H1 (cell line): ENCODE measurements at places on chromosomes 3 and 15. TPM values are rescaled to one million over a fixed set of nuclear protein-coding genes. Genes with fewer than 3 reads are reported as not detected.

- peak; percentile 94 for DNase-seq
These were observed 20.6 kb upstream of the EPHB3 start for GRCh38 chr3:184540777-184541681.

- DNase-seq: no peak
These were observed 172.7 kb upstream of the TP63 start for GRCh38 chr3:189458528-189458927.

DNA sequence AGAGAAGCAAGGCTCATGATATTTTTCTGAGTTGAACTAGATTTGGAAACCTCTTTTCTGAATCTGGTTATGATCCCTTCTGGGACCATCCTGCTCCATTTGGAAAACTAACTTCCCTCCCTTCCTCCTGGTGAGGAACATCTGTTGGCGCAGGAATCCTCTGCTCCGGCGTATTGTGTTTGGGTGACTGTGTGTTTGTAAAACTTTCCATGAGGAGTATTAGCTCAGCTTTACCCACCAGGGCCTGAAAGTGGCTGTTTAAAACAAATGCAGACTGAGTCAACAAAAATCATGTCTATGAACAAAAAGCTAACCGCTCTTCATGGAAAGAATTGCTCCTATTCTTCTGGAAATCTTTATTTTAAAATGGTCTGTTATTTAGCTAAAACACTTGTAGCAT is 17.7 kb downstream of the STARD9 start:
- no peak for DNase-seq

GRCh38 chr15:84982301-84982920 is 755 bp downstream of the PDE8A start:
- no peak for DNase-seq

DNA sequence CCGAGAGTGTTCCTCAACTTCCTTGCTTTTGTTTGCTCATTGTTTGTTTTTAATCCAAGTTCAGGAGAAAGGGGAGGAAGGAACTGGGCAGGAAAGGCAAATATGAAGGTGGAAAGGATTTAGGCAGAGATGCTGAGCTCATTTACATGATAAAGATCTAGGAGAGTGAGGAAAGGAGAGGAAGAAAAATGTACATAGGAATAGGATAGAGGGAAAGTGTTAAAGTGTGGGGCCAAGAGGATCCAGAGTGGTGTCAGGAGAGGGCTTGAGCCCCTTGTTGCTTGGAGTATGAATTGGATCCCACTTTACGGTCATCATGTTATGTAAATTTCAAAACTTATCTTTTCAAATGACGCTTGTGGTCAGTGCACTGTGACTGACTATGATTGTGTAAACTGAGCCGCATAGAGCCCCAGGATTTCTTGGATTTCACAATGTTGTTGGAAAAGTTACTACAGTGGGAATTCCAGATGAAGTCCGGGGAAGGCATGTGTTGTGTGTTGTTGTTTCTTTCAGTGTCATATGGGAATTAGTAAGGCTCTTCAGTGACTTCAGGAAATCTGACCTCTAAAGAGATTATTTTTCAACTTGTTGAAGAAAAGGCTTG is 15.0 kb upstream of the PLD1 start:
- no peak for DNase-seq

DNA sequence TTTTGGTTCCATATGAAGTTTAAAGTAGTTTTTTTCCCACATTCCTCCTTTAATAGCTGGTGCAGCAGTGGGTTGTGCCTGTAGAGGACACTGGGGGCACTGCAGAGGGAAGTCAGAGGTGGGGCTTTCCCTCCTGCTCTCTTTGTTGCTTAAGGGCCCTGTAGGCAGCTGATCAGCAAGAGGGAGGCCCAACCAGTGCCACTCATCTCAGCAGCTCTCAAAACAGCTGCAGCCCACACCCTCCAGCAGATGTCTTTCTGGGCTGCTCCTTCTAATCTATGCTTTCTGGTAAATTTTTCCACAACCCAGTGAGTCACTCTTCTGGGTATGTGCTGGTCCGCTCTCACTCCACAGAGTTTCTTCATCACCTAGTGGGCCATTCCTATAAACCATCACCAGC is 263.8 kb downstream of the FEZF2 start:
- no peak for DNase-seq

DNA sequence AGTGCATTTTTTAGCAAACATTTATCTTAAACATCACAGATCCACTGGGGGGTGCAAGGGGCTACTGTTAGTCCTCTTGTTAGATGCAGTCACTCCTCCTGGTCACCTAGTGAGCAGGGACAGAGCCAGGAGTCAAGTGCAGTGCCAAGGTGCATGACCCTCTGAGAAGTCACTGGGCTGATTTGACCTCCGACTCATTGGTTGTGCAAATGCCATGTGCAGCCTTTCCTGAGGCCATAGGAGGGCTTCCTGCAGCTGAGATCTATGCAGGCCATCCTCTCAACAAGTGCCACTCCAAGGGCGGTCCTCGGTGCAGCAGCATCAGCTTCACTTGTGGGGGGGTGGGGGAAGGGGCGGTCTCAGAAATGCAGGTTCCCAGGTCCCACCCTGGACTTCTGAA is 60.2 kb downstream of the GPD1L start:
- DNase-seq: no peak

DNA sequence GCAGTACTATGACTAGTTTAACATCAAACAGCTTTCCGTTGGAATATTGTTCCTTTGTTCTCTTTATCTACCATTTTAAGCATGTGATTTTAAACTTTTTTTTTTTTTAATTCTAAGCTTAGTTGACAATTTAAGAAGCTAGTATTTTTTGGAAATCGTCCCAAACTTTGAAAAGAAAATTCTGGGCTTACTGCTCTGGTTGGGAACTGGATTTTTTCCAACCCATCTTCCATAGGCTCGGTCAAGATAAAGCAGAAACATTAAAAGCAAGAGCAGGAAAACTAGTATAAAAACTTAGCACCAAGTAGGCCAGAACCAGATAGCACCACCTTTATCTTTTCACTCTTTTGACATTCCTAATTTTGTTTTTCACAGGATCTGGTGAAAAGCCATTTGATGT is 49.9 kb downstream of the TSC22D2 start:
- DNase-seq: no peak

DNA sequence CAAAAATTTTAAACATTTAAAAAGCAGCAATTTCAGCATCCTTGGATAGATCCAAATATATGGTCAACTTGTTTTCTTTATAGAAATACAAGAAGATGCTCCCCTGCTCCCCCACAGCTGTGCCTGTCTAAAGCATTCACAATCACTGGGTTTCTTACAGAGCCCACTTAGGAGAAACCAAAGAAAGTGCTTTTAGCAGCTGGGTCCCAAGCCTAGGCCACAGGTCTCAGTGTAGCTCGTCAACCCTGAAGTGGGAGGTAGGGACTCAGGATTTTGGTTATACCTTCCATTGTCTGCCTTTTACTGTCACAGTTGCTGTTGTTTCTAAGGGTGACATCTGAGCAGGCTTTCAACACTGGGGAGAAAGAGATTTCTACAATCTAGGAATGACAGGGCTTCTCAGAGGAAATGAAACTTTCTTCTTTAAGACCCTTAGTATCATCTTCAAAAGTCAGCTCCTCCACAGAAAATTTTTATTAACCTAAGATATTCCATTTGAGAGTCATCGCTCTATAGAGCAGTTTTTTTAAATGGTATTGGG is 199.3 kb upstream of the CMC1 start:
- DNase-seq: no peak

DNA sequence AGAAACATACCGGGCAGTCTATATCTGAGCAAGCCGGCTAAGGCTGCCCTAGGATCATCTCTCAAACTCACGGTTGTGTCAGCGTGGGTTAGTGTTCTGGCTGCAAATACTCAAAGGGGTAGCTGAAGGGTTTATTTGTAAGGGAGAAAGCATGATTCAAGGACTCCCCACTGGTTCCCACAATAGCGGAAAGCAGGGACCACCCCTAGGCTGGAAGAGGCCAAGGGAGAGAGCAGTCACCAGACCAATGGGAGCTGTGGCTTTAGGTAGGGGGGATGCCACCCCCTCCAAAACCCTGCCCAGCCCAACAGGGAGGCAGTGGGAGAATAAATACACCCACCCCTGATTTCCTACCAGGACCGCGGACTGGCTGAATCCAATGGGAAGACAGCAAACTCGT is 7.3 kb upstream of the LMCD1 start:
- no peak for DNase-seq

DNA sequence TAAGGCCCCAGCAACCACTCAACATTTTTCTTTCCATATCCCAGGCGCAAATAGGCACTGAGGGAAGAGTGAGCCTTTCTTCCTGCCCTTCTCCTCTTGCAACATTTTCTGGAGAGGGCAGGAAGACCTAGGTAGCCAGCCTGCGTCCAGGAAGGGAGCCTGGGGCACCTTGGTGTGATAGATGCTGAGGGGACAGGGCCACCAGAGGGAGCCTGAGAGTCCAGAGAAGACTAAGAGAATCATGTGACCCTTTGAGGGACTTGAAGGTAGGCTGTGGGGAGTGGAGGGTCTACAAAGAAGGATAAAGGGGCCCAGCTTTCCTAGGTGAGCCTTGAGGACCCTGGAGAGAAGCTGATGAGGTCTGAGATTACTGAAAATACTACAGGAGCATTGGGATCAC is 346.6 kb downstream of the CNTN6 start:
- DNase-seq: peak; percentile 13

DNA sequence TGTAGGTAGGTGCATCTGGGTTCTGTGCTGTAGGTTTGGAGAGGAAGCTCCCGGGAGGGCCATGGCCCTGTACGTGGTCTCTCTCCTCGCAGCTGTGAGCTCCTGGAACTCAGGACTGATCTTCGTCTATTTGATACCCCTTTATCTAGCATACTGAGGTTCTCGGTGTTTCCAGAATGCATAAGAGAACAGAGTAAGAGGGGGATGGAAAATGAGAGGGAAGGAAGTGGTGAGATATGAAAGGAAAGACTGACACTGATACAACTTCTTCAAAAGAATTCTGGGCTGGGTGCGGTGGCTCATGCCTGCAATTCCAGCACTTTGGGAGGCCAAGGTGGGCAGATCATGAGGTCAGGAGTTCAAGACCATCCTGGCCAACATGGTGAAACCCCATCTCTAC is 90.7 kb downstream of the CHRD start:
- no peak for DNase-seq

GRCh38 chr15:81723701-81724100 is 322.1 kb downstream of the MEX3B start:
- no peak for DNase-seq

DNA sequence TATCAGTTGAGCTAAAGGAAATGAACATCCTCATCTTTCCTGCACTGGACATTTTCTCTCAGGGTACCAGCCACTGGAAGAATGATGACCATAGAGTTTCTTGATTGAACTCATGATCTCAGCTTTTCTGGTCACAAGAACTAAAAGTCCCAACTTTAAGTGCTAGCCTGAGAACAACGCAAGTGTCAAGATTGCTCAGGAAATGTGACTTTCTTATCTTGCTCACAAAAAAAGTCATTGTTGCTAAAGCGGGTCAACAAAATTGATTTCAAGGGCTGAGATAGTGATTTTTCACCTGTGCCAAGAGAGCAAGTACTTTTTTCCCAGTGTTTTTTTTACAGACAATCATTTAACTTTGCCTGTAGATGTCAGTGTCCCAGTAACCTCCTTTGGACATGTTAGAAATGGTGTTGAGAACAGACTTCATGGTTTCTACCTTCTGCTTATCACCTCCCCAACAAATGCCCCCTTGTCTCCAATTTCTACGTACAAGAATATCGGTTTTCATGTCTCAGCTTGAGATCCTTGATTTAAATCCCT is 125.9 kb downstream of the SEMA6D start:
- DNase-seq: no peak

DNA sequence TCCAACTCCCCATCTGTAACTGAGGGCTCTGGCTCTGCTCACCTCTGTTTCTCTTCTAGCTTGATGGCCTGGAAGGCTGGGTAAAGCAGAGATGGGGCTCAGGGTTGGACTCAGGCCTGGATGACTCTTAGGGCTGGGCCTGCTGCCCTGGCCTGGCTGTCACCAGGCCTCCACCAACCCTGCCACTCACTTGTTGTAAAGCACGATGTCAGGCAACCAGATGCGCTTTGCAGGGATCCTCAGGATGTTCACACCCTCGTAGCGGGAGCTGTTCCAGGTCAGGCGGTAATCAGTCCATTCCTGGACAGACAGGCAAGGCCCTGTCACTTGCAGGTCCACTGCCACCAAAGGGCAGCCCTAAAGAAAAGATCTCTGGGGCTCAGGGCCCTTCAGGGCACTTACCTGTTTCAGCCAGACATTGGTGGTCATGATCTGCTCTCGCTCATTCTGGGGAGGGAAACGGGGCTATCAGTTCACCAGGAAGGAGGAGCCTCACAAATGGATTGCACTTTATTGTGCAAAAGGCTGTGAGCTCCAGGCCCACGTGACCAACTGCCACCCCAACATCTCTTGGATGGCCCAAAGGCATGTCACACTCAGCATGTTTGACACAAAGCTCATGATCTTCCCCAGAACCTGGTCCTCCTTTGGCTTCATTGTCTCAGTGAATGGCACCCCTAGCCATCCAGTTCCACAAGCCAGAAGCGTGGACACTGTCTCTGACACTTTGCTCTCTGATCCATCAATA is 9.9 kb downstream of the CHRNB4 start:
- no peak for DNase-seq

- DNase-seq: no peak
These were observed 20.4 kb upstream of the SLC25A38 start for GRCh38 chr3:39362812-39363211.

DNA sequence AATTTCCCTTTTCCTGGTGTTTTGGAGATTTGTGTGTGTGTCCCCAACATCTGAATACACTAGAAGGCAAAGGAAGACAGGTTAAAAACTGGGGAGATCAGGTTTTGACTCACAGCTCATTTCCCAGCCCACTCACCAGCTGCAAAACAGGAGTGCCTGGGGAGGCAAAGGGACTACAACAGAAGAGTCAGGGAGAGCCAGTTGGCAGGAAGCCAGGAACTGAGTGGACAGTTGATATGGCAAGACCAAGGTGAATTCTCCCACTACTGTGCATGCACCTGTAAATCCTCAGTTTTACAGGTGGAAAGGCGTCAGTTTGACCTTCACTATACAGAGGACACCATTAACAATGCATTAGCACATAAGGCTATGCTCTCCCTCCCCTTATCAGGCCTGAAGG is 901.5 kb upstream of the SEMA6D start:
- no peak for DNase-seq

GRCh38 chr3:32568953-32569352 is 1.7 kb downstream of the DYNC1LI1 start:
- no peak for DNase-seq

- DNase-seq: no peak
These were observed 84.8 kb downstream of the SMAD3 start for GRCh38 chr15:67150023-67150860.

GPR27 gene
- total RNA-seq: 12.5 and 13.8 TPM in 2 replicates

CCDC54 gene
- total RNA-seq: not detected in 2 replicates

ANKUB1 gene
- total RNA-seq: not detected in 2 replicates

CHL1 gene
- total RNA-seq: 0.33 and 0.99 TPM in 2 replicates

ITGA11 gene
- 0.06 TPM in 1 of 2 replicates, not detected in the other for total RNA-seq

FGF12 gene
- total RNA-seq: 13.6 and 16.6 TPM in 2 replicates

UROC1 gene
- total RNA-seq: not detected in 2 replicates

RTP3 gene
- 0.33 TPM in 1 of 2 replicates, not detected in the other for total RNA-seq

CD200R1 gene
- not detected in 2 replicates for total RNA-seq

PLAAT1 gene
- total RNA-seq: 3.4 and 6.0 TPM in 2 replicates

TMEM40 gene
- not detected in 2 replicates for total RNA-seq

CIP2A gene
- total RNA-seq: 38.0 and 39.6 TPM in 2 replicates

PPARG gene
- 0.27 TPM in 1 of 2 replicates, not detected in the other for total RNA-seq

GABRB3 gene
- total RNA-seq: 163 TPM in 2 replicates
